Ureter (tissue), 1 donor: ENCODE measurements at places on chromosomes 7 and 10. TPM values are rescaled to one million over a fixed set of nuclear protein-coding genes. Genes with fewer than 3 reads are reported as not detected.

DNA sequence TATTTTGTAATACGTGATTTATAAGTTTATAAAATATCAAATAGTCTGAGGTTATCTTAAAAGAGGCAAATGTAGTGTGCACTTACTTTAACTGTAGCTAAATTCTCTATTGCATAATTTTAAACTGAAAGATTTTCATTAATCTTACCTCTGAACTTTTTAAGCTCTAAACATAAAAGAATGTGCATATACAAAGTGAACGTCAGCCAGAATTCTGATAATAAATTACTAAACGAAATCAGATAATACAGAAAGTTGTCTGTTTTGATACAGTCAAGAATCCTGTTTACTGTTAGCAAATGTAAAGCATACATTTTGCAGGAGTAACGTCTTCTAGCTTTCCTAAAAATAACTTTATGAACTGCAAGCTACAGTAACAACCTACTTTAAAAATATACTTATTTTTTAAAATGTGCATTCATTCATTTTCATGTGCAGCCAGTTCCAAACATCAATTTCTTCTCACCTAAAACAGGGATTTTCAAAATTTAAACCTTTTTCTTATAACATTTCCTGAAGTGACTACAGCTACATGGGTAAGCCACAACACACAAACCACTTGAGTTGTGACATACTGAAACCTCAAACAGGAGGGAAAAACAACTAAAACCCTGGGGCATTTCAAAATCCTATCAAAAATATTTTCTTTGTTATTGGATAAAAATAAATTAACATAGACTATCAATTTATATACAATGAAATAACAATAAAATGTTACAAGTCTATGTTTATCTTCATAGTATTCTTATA lies 92.7 kb downstream of the RNLS start:
- DNase-seq, result no peak

- DNase-seq, result no peak
These were observed 19.6 kb upstream of the AMZ1 start for GRCh38 chr7:2668401-2668800.

DNA sequence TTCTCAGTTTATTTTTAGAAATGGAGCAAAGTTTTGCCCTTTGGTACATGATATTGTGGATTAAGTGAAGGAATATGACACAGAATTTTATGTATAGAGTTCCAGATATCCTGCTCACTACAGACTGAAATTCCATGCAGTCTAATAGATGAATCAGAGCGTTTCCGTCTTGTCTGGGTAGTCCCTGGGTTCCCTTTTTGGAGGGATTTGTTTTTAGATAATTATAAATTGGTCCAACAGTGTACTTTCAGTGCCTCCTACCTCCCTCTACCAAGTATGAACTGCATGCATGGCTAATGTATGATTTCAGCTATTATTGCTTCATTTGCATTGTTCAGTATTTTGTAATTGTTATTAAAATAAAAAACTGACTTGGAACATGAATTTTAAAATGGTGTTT lies 74.4 kb downstream of the SEPTIN7 start:
- DNase-seq, result no peak

DNA sequence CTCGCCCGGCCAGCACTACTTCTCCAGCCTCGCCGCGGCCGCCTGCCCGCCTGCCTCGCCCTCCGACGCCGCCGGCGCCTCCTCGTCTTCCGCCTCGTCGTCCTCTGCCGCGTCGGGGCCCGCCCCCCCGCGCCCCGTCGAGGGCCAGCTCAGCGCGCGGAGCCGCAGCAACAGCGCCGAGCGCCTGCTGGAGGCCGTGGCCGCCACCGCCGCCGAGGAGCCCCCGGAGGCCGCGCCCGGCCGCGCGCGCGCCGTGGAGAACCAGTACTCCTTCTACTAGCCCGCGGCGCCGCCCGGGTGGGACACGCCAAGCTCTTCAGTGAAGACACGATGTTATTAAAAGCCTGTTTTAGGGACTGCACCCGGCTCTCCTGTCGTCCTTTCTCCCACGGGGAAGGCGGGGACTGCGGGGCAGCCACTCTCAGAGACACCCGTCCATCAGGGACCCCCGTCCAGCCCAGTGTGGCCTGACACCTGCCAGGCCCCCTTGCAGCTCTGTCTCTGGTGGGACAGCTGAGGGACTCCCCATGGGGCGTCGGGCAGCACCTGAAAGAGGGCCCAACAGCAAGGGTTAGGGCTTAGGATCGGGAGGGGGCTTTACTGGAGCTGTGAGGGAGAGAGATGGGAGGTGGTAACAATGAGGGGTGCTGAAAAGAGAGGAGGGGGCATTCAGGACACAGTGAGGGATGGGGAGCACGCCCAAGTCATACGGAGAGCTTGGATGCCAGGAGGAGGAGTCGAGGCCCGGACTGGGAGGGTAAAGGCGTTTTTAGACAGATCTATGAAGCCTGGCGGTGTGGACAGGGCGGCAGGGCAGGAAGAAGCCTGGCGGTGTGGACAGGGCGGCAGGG lies 34.7 kb downstream of the SPDYE6 start:
- DNase-seq, result peak; percentile 39

- no peak for DNase-seq
These were observed 322.4 kb upstream of the GHITM start for GRCh38 chr10:83816942-83817341.

TRIM73 gene
- total RNA-seq, result 6.5 TPM

LRRC4 gene
- total RNA-seq, result 1.3 TPM

- no peak for DNase-seq
These were observed 81.4 kb downstream of the ATXN7L1 start for GRCh38 chr7:105794741-105795729.
